Myometrial cell (primary cell): ENCODE measurements at places on chromosomes 3 and 15. TPM values are rescaled to one million over a fixed set of nuclear protein-coding genes. Genes with fewer than 3 reads are reported as not detected.

MOBP gene
- not detected in 2 replicates for total RNA-seq

KCNH8 gene
- total RNA-seq, result not detected in 2 replicates

MYRIP gene
- total RNA-seq, result not detected in 2 replicates

REC114 gene
- total RNA-seq, result not detected in 2 replicates

HGD gene
- not detected in 2 replicates for total RNA-seq

NRROS gene
- under 0.01 TPM in 1 of 2 replicates, not detected in the other for total RNA-seq

CHAC1 gene
- total RNA-seq, result 42.7 and 71.1 TPM in 2 replicates

SMCO1 gene
- not detected in 2 replicates for total RNA-seq

GOLGA8M gene
- total RNA-seq, result 0.35 TPM in 1 of 2 replicates, not detected in the other

BBX gene
- 27.1 and 50.3 TPM in 2 replicates for total RNA-seq

AGBL1 gene
- not detected in 2 replicates for total RNA-seq

MUSTN1 gene
- total RNA-seq, result not detected in 2 replicates

ATR gene
- total RNA-seq, result 17.0 and 20.2 TPM in 2 replicates

USP4 gene
- 9.8 and 9.9 TPM in 2 replicates for total RNA-seq

PYGO1 gene
- 2.0 and 3.9 TPM in 2 replicates for total RNA-seq

APOD gene
- 5.5 and 9.2 TPM in 2 replicates for total RNA-seq

UBE2E1 gene
- 55.3 and 69.5 TPM in 2 replicates for total RNA-seq

TMEM62 gene
- 16.7 and 19.3 TPM in 2 replicates for total RNA-seq

TTC23 gene
- 9.8 and 21.1 TPM in 2 replicates for total RNA-seq

PTX3 gene
- total RNA-seq, result 846 and 865 TPM in 2 replicates

KLF15 gene
- total RNA-seq, result 4.6 and 7.1 TPM in 2 replicates

ACVR2B gene
- 0.29 and 0.89 TPM in 2 replicates for total RNA-seq

CAMP gene
- not detected in 2 replicates for total RNA-seq

CLDN1 gene
- 3.5 and 4.3 TPM in 2 replicates for total RNA-seq

A4GNT gene
- not detected in 2 replicates for total RNA-seq

CADPS gene
- under 0.01 and 0.71 TPM in 2 replicates for total RNA-seq

DCUN1D1 gene
- 15.6 and 15.9 TPM in 2 replicates for total RNA-seq

CPNE9 gene
- total RNA-seq, result not detected in 2 replicates

SRGAP3 gene
- total RNA-seq, result 4.6 and 5.8 TPM in 2 replicates

KCTD6 gene
- total RNA-seq, result 3.5 and 3.7 TPM in 2 replicates

LYZL4 gene
- total RNA-seq, result not detected in 2 replicates

FAM43A gene
- 2.7 and 6.1 TPM in 2 replicates for total RNA-seq

VILL gene
- total RNA-seq, result 2.5 and 2.6 TPM in 2 replicates

GPR176 gene
- 88.4 and 93.1 TPM in 2 replicates for total RNA-seq

TRPM1 gene
- total RNA-seq, result not detected in 2 replicates

P3H2 gene
- 19.3 and 21.3 TPM in 2 replicates for total RNA-seq

SENP2 gene
- total RNA-seq, result 9.5 and 17.5 TPM in 2 replicates

ITPKA gene
- total RNA-seq, result 37.2 and 50.7 TPM in 2 replicates

ZNF501 gene
- total RNA-seq, result 3.5 and 4.3 TPM in 2 replicates
